Kidney epithelial cell (primary cell): ENCODE measurements at places on chromosomes 3 and 15.

DNA sequence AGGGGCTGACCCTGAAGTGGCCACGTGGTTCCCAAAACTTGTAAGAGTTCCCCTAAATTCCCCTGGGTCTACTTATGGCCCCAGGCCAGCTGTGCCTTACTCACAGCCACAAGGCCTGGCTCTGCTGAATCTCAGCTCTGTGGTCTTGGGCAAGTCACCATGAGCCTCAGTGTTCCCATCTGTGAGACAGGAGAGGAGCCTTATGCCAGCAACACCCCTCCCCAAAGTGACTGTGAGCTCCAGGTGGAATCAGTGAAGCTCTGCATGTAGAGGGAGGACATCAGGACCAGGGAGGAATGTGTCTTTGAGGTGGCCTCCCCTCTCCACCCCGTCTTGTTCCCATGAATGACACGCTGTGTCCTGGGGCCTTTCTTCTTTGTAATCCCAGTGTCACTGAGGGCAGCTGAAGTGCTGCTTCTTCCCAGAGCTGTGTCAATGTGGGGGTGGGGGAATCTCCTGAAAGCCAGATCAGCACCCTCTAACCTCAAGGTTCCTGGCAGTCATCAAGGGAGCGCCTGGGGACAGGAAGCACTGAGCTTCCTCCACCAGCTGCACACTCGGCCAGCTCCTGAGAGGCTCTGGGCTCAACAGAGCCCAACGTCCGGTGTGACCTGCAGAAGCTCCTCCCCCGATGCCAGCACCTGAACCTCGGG lies 258.9 kb downstream of the UACA start:
- no peak for DNase-seq

- DNase-seq = no peak
Measured at GRCh38 chr15:101583284-101583683, 68.9 kb downstream of the TM2D3 start.

DNA sequence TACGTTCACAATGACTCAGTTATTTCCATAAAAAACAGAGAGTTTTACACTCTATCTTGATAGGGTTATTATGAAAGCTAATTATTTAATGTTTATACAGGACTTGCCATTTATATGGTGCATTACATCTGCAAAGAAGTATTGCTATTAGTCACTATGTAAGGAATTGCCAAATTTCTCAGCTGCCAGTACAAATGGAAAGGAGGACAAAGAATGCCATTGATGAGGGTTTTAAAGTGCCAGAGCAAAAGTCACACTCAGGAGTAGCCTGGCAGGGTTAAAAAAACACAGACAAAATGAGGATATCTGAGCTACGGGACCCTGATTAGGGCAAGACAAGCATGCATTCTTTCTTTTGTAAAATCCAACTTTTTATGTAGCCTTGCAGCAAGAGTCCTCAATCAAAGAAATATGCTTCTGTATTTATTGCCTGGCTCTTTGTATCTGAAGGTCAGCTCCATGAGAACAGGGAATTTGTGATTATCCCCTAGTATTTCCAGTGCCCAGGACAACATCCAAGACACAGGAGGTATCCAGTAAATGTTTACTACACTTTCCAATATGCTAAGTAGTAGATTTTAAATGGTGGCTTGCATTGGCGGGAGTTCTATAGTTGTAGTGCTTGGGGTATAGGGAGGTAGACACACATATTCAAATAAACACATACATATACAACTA lies 1013.6 kb downstream of the ROBO1 start:
- DNase-seq = no peak

GRCh38 chr3:111319598-111319997 lies 222.4 kb upstream of the CD96 start:
- no peak for DNase-seq

GRCh38 chr15:59294574-59295260 lies 78.0 kb downstream of the MYO1E start:
- DNase-seq = peak; percentile 95

DNA sequence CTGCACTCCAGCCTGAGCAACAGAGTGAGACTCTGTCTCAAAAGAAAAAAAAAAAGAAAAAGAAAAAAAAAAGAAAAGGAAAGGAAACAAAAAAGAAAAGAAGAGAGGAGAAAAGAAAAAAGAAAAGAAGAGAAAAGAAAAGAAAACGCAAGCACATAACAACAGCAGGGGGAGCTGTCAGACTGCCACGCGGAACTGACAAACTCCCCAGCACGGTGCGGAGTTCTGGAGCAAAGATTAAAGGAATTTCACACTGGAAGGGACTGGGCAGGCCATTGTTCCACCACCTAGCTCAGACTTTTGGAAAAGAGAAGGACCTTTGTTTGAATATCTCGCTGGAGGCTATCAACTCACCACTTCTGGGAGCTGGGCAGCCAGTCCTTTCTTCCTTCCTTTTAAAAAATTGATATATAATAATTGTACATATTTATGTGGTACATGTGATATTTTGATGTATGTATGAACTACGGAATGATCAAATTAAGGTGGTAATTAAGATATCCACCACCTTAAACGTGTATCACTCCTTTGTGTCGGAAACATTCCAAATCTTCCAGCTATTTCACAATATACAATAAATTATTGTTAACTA lies 40.5 kb downstream of the DPPA2 start:
- peak; percentile 2 for DNase-seq

DNA sequence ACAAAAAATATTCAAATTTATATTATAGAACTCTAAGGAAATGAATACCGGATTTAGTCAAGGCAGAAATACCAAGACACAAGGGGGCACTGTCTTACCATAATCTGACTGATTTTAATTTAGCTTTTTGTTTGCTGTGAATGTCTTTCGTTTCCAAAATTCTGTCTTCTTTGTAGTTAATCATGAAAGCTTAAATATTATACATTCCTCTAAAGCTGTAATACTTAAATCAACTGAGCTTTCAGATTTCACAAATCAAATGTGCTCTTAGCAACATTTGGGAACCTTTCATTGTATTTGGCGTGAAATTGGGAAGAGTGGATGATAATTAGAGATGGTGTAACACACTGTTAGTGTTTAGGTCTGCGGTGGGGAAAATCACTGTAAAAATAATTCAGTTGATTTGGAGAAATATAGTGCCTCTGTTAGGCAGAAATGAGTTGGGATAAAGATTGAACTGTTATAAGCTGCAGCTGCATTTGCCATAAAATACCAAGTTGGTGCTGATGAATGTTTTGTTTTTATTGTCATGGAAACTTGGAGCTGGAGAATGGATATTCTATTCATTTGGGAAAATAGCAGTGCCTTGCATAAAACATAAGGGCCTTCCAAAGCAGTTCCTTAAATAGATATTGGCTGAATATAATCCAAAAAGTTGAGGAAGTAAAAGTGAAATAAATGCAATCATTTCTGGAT lies 228.2 kb downstream of the TCF12 start:
- DNase-seq = no peak

DNA sequence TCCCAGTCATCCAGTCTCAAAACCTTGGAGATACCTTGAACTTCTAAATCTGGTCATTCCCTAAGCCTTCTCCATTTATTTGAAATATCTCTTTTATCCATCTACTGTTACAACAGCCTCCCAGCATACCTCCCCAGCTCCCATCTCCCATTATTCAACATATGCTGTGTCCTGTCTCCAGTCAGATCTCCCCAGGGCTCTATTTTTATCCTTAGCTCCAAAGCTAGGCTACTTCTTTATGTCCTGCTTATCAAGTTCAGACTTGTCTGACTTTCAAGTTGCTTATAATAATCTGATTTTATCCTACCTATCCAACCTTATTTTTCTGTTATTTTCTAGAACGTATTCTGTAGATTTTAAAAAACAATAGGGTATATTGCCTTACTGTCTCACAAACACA lies 44.2 kb downstream of the IQGAP1 start:
- DNase-seq = no peak
